ENCODE measurements at places on chromosomes 3 and 15.
A peak's percentile ranks its signal among the peaks of the same experiment; 100 is the strongest.

DNA sequence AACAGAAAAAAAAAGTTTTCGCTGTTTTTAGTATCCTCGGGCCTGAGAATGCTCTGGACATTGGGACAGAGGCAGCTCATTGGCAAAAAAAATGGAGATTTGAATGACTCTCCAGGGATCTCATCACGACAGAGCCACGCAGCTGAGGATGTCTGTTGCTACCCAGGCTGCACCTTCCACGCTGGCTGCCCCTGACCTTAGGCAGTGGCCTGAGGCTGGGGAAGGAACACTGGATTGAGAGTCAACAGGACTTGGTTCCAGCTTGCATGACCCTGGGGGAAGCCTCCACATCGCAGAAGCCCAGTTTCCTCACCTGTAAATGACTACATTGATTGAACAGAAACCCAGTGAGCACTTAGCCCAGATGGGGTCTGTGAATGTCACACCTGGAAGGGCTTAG, 8.7 kb upstream of the ACSBG1 start:
- DNase-seq: no peak

GRCh38 chr3:4687167-4687566, 194.0 kb downstream of the ITPR1 start:
- no peak for DNase-seq

DNA sequence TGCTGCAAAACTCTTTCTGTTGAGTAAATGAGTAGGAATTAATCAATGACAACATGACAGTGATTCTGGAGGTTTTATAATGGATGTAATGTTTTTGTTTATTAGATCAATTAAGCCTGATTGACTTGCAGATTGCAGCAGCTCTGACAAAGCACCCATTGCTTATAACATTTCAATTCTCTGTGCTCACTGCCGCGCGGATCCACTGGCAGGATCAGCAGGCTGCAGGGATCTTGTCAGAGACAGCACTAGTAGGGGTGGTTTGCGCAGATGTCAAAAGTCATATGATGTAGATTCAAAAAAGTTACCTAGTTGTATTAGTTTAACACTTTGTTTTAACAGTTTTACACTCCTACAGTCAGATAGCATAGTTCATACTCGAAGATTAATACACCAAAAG, 93.4 kb downstream of the MBNL1 start:
- DNase-seq: no peak

- no peak for DNase-seq
These were observed 39.1 kb upstream of the KLHL6 start for GRCh38 chr3:183594636-183595035.

DNA sequence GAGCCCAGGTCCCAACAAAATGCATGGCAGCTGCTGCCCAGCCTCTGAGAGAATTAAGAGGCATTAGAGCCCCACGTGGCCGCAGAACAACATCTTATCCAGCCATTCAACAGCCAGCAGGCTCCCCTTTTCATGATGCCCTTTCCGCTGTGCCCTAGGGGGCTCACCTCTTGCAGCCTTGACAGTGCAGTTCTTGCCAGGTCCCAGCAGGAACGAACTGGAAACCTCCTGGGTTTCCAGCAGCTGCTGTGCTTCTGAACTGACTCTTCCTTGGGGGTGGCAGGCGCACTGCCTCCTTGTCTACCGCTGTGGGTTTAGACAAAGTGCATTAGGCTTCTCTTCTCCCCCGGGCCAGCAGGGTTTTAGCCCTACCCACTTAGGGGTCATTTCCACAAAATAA, 85.2 kb downstream of the FAM174B start:
- no peak for DNase-seq

GRCh38 chr15:56985856-56986255, 67.4 kb downstream of the TCF12 start:
- no peak for DNase-seq

GRCh38 chr3:177396733-177397132, 199.5 kb upstream of the TBL1XR1 start:
- DNase-seq: no peak

- DNase-seq: peak; percentile 53
These were observed 67.2 kb upstream of the POLG start for GRCh38 chr15:89401631-89402517.

- no peak for DNase-seq
These were observed 156.9 kb downstream of the B3GALNT1 start for GRCh38 chr3:160948273-160948672.

DNA sequence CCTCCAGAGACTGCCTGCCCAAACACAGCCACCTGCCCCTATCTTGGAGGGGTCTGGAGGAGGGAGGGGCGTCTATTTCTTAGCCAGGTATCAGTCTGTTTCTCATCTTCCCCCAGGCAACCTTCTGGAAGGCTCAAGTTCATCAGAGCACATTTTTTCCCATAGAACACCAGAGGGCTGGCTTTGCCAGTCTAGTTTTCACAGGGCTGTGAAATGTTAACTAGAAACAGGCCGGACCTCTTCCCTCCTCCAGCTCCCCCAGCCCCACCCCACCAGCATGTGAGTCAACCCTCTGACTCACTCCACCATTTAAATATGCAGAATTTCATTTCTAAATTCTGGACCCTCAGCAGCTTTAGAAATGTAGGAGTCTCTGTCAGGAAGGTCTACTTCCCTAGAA, 66.9 kb downstream of the SLCO2A1 start:
- peak; percentile 82 for DNase-seq

DNA sequence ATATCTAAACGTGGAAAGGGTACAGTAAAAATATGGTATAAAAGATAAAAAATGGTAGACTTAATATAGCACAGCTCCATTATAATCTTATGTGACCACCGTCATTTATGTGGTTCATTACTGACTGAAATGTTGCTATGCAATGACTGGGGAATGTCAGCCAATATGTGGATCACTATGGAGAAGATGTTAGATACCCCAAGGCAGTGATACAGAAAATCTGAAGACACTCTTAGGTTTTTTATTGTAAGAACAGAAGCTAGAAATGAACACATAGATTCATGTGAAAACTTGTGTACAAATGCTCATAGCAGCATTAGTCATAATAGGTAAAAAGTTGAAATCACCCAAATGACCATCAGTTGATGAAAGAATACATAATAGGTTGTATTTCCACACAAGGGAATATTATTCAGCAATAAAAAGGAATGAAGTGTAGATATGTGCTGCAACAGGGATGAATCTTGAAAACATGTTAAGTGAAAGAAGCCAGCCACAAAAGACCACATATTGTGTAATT, 18.4 kb downstream of the MEF2A start:
- no peak for DNase-seq

- DNase-seq: no peak
These were observed 8.4 kb downstream of the SEMA5B start for GRCh38 chr3:123019161-123019560.

DNA sequence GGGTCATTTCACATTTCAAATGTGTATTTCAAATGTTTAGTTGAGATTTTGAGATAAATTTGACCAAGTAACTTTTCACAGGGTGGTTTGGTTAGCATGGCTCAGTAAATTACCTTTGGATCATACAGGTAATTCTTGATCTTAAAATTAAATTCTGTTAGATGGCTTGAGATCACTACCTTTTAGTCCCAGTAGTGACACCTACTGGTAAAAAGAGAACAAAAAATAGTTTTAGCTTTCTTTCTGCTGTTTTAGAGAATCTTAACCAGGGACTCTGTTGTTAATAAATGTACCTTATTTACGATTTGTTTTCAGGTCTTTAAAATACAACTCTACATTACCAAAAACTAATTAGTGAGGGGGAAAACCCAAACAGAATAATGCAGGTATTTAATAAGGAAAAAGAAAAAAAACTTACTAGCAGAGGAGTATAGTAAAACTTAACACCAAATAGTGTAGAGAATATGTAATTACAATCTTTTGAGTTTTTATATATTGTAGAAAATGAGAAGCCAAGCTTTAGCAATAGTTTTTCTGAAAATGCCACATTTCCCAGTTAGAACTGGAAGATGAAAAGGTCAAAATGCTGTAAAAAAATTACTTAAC, 620.3 kb upstream of the AGTR1 start:
- DNase-seq: peak; percentile 45

- no peak for DNase-seq
These were observed 50.4 kb downstream of the IL12A start for GRCh38 chr3:160038862-160039562.

- peak; percentile 49 for DNase-seq
These were observed 5.9 kb downstream of the MESP2 start for GRCh38 chr15:89781891-89782618.

DNA sequence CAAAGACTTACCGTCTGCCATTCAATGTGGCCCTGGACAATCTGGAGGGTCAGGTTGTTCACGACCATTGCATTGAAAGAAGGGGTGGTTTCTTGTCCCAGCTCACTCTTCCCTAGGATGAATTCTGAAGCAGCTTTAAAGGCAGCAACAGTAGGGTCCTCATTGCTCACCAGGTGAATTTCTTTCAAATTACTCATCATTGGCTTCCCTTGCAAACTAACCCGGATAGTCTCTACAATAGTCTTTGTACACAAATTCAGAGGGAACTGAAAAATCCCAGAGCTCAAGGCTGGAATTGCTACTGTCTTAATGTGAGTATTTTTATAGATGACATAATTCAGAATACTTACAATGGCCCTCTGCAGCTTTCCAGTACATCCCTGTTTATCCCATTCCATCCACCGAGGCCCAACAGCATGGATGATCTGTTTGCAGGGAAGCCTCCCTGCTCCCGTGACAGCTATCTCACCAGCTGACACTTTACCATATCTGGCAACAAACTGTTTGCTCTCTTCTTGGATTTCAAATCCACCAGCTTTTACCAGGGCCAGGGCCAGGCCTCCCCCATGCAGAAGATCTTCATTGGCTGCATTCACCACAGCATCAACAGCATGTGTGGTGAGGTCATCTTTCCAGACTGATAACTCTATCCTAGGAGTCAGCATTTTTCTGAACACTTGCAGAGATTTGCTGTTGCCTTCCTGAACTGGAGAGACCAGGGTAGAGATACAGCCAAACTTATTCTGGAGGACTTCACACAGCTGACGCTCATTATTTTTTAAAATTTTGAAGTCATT, 8.6 kb downstream of the PARP9 start:
- peak; percentile 19 for DNase-seq

DNA sequence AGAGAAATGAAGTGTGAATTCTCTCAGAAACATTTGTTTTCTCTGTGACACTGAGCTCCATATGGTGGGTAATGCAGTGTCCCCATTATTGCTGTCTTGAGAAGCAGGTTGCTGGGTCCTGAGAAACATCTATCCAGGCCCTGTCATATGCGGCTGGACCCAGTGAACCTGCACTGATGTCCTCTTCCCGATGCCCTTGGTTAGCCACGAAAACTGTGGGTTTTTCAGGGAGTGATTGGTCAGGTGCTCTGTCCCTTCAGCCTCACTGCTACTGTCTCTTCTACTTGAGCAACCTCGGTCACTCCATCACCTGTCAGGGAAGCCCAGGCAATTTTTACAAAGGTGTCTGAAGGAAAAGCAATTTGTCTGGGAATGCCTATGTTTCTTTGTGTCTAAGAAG, 77.0 kb downstream of the SLC7A14 start:
- no peak for DNase-seq

DNA sequence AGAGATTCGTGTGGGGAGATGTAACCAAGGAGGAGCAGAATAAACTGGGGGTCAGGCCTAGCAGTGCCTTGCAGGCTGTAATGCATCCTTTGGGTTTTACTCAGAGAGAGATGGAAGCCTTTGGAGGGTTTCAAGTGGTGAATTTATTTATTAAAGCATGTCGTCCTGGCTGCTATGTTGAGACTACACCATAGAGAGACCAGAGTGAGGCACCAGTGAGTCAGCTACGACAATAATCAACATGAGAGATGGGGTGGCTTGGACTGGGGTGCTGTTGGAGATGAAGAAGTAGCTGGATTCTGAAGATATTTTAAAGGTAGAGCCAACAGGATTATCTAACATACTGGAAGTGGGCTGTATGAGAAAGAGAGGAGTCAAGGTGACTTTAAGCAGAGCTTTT, 335.3 kb upstream of the ARHGEF26 start:
- no peak for DNase-seq

DNA sequence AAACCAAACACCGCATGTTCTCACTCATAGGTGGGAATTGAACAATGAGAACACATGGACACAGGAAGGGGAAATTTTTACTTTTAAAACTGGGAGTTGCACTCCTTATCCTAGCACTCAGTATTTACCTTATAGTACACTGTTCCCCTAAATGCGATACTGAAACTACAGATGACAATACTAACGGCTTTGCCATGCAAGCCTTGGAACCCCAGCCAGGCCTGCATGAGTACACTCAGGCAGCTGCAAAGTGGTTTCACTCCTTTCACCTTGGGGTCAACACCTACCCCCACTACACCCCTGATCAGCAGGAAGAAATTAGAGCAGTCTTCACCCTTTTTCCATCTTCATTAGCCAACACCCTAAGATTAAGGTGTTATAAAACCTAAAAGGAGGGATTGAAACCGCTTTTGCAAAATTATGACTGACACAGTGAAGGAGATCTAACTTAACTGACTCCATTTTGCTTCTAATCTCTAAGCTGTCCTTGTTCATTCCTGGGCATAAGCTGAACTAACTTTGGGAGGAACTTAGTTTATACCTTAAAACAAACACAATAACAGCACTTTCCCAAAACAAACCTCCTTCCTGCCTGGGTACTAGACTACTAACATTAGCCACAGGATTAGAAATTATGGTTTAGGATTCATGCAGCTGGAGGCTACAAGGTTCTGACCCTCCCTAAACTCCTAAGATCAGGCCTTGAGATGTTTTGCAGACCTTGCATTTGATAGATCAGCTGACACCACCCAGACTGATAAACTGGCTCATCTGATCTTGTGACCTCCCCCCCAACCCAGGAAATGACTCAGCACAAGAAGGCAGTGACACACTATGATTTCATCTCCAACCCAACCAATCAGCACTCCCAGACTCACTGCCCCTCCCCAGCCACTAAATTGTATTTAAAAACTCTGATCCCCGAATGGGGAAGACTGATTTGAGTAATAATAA, 452.1 kb upstream of the PPP2R3A start:
- peak; percentile 72 for DNase-seq

DNA sequence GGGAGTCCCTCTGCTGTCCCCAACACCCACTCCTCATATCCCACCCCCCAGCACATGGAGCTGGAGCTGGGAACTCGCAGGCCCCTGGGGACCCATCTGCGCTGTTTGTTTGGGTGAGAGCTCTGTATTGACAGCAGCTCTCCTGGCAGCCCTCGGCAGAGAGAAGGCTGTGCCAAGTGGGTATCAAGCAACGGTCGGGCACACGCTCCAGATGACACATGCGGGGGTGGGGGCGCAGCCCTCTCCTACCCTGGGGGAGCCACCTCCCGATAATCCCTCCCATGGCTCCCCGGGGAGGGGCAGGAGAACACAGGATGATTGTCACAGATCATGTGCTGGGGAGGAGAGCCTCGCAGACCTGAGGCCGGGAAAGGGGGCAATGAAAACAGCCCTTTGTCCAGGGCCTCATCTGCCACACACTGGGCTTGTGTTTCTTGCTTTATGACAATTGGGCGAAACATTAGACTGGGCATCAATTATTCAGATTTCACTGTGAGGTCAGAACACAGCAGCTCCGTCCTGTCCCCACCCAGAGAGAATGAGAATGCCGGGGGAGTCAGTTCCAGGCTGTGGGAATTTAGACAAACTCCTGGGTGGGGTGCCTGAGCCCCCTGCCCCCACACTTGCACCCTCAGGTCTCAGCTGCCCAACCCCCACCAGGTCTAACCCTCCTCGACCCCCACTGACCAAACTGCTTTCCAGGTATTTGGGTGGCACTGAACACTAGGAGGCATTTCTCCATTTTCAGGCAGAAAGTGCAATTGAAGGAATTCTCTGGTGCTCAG, 46.4 kb upstream of the KLF13 start:
- DNase-seq: no peak

Data from fibroblast of skin of back (primary cell).